ENCODE measurements at places on chromosomes 3 and 15.
A peak's percentile ranks its signal among the peaks of the same experiment; 100 is the strongest.

DNA sequence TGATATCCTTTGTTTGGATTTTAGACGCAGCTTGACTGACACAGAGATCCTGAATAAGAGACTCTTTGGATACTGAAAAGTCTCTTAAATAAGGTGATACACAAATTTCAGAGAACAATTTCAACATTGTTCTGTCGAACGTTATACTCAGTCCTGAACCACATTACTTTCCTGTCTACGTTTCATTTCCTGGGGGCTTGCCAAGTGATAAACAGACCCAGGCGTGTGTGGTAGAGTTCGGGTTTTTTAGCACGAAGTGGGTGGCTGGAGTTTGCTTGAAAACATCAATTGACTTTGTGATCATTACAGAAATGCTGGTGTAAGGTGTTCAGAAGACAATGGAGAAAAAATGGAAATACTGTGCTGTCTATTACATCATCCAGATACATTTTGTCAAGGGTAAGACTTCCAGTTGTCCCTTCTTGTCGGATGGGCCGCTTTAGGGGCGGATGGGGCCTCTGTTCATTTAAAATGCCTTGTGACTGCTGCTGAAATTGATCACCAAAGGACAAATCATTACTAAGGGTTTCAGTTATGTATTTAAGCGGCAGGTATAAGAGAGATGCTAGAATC, at the start of gene CD96:
CD96 (plus strand) TSS at position 287 of the 573 bp plus-strand sequence; CDS start at position 339, 52 bp downstream.
- DNase-seq, result peak; percentile 75

DNA sequence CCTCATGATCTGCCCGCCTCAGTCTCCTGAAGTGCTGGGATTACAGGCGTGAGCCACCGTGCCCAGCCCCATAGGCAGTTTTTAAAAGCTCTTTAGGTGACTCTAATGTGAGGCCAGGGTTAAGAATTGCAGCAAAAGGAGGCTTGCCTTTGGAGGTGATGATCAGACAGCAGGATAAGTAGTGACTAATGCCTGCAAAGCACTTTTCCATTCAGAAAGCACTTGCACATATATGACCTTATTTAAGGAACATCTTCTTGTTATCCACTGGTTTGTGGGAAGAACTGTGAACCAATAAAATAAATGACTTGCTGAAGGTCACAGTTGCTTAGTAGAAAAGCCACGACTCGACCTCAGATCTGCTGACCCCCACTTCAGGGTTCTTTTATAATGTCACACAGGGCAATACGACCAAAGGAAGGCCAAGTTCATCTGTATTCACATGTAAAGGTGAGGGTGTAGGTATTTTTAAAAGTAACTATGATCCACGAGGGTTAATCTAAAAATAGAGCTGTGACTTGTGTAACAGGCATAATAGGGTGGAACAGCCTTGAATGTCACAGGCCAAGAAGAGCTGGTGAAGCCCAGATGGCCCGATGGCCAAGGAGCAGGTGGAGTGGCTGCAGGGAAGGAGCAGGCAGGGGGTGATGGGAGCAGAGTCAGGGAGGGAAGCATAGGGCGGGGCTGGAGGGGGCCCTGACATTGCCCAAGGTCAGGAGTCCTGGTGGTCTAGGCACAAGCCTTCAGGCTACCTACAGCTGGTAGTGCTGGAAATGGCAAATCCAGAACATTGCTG, 24.4 kb downstream of the LARP6 start:
- DNase-seq, result no peak

GRCh38 chr3:36895496-36896409, 49.1 kb downstream of the TRANK1 start:
- no peak for DNase-seq

DNA sequence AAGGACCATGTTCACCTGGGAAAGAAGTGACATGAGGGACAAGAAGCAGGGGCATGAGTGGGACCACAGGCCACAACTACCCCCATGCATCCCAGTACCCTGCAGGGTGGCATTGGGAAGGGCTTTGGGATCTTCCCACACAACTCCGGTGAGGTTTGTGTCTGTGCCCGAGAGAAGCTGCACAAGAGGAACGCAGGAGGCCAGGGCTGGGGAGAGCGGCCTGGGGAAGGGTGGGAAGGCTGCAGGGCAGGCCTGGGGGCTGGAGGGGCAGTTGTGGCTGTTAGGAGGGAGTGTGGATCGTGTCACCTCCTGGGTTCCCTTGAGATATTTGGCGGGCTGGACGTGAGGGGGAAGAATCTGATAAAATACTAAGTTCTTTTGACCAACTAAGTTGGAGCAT, 25.3 kb upstream of the MFSD1 start:
- no peak for DNase-seq

DNA sequence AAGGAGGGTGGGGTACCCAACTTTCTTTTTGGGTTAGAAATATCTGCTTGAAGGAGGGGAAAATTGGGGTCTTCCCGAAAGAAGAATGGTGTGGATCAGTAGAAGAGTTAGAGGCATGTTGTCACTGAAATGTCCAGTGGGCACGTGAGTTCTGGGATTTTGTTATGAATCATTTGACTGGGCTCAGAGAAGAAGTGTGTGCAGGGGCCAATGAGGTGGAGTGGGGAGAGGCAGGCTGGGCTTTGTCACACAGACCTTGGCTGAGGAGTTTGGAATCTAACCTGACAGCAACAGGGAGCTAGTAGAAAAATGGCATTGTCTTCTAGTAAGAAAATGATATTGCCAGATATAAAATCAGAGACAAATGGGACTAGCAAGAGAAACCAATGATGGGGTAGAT, 436.8 kb downstream of the MFSD1 start:
- DNase-seq, result no peak

- DNase-seq, result no peak
Measured at GRCh38 chr3:24294150-24294549, 200.5 kb downstream of the THRB start.

DNA sequence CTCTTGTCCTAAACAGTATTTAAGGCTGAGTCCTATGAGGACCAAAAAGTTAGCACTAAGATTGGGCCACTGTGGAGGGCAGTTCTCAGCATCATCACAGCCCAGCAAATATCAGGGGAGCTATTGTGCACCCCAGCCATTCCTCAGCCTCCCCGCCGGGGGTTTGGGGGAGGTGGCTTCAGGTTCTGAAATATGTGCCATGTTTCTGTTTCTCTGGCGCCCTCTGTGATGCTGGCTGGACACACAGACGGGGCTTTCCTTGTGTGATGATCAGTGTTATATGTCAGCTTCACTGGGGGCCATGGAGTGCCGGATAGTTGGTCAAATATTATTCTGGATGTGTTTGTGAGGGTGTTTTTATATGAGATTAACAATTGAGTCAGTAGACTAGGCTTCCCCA, 106.8 kb downstream of the GABRG3 start:
- DNase-seq, result no peak

GRCh38 chr3:105579439-105579838, 212.7 kb downstream of the ALCAM start:
- no peak for DNase-seq

- DNase-seq, result peak; percentile 31
Measured at GRCh38 chr15:75061272-75061671, 37.9 kb downstream of the PPCDC start.

DNA sequence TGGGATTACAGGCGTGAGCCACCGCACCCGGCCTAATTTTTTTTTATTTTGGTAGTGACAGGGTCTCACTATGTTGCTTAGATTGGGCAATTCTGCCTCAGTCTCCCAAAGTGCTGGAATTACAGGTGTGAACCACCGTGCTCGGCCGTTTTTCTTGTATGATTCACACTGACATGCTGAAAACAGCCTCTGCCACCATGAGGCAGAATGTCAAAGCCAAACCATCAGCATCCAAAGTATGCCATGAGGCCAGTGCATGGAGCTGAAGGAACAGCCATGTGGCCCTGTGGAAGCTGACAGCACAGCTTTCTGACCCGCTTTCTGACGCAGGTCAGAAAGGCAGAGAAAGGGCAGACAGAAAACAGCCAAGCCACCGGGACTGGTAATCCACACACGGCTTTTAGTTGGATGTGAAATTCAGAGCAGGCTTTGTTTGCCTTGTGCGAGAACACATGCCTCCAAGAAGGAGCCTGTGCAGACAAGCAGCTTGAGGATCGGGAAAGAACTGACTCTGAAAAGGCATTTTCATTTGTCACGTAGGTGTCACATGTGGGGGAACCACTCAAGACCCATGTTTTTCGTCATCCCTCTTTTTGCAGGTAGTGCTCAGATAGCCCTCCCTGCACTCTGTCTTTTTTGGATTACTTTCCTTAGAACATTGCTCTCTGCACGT, 25.1 kb downstream of the XYLB start:
- no peak for DNase-seq

- no peak for DNase-seq
Measured at GRCh38 chr3:110783541-110783940, 288.1 kb upstream of the NECTIN3 start.

DNA sequence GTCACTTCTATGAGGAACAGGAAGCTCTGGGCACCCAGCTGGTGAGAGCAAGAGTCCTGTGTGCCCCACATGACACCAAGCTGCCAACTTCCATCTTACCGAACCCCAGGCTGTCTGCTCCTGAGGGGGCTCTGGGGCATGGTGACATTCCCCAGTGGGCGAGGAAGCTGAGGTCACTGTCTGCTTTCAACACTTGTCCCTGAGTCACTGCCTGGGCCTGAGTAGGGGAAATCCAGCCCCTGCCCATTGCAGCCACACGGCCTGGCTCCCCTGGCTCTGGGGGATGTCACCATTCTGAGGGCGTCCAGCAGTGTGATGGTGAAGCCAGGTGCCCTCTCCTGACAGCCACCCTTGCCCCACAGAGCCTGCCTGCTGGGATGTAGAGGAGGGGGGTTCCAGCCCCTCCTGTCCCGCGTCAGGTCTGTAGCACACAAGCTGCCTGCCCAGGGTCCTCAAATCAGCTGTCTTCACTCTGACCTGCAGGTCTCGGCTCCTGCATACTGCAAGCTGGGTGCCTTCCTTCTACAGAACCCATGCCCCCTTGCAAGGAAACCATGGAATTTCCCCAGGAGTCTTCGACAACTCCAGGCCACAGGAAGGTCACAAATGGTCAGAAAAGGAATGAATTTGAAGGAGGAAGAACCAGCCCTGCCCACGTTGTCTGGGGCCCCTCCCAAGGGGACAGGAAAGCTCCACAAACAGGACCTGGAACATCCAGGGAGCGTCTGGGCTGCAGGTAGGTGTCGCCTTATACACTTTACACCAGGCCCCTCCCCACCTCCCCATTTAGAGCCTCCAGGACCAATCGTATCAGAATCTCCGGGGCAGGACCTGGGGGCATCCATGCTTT, 69.9 kb upstream of the GATM start:
- no peak for DNase-seq
